ENCODE measurements at places on chromosomes 2 and 18. TPM values are rescaled to one million over a fixed set of nuclear protein-coding genes. Genes with fewer than 3 reads are reported as not detected.

ITGA4 gene
- total RNA-seq, result 5.6 TPM

RAB6C gene
- total RNA-seq, result not detected

NEB gene
- 0.32 TPM for total RNA-seq

KIF1A gene
- total RNA-seq, result under 0.01 TPM

HMSD gene
- total RNA-seq, result 0.65 TPM

OXER1 gene
- total RNA-seq, result not detected

KCNG3 gene
- total RNA-seq, result not detected

LCLAT1 gene
- 17.6 TPM for total RNA-seq

RUFY4 gene
- total RNA-seq, result not detected

REEP1 gene
- total RNA-seq, result under 0.01 TPM

ANKRD30BL gene
- not detected for total RNA-seq

SP140 gene
- total RNA-seq, result not detected

UGT1A8 gene
- not detected for total RNA-seq

TANC1 gene
- total RNA-seq, result 53.0 TPM

ATP6V1C2 gene
- total RNA-seq, result not detected

CGREF1 gene
- total RNA-seq, result 4.7 TPM

DSG1 gene
- not detected for total RNA-seq

DHRS9 gene
- 4.0 TPM for total RNA-seq

COBLL1 gene
- 26.0 TPM for total RNA-seq

CD207 gene
- total RNA-seq, result 0.30 TPM

PROKR1 gene
- not detected for total RNA-seq

CLEC4F gene
- not detected for total RNA-seq

ATOH8 gene
- total RNA-seq, result 5.8 TPM

ITGB6 gene
- total RNA-seq, result not detected

PCARE gene
- total RNA-seq, result not detected

CTLA4 gene
- not detected for total RNA-seq

VWC2L gene
- total RNA-seq, result not detected

All from epithelial cell of umbilical artery (primary cell).